ENCODE measurements at places on chromosomes 7 and 10.

- DNase-seq, result no peak
These were observed 269.0 kb downstream of the DOCK4 start for GRCh38 chr7:111937163-111937562.

GRCh38 chr10:122839505-122839904, 6.2 kb downstream of the CUZD1 start:
- DNase-seq, result no peak

DNA sequence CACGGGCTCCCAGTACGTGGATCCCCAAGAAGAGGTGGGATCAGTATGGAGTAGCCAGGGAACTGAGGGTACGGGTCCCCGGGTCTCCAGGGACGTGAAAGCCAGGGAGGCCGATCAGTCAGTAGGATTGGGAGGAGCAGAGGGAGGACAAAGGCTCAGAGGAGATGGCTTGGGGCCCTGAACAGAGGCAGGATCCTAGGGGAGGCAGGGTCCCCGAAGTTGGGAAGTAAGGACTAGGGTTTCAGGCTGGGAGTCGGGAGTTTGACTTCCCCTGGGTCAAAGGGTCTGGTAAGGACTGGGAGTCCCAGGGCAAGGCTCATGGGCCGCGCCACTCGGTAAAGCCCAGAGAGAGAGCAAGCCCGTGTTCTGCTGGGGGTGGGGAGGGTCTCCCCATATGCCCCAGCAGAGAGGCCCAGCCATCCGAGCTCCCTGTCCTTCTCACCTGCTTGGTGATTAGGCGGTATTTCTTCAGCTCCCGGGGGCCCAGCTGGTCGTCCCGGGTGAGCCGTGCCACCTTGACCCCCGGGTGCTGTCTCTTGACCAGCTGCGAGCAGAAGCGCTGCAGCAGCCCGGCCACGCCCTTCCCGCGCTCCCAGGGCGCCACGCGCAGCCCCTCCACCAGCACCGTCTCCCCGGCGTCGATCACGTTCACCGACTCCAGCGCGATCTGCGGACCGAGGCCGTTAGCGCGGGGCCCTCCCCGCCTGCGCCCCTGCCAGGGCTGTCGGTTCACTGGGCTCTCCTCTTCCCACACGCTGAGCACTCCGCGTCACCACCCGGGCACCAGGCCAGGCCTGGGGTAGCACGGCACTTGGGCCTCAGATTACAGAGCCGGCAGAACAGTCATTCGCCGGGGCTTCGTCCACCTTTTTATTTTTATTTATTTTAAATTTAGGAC, 7.0 kb downstream of the NAT16 start:
- DNase-seq, result no peak

GRCh38 chr10:132538031-132538789, 623 bp downstream of the INPP5A start:
- no peak for DNase-seq

DNA sequence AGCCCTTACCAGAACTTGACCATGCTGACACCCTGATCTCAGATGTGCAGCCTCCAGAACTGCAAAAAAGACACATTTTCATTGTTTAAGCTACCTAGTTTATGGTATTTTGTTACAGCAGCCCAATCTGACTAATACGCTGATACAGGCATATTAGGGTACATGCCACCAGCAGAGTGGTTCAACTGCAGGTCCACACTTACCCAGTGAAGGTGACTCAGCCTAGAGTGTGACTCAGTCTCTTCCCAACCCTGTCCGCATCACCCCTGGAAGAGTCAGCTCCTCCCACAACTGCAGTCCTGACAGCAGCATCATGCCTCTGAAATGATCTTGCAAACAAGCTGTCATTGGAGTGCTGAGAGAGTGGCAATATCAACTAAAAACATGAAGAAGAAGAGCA, 30.8 kb upstream of the GOT1 start:
- DNase-seq, result no peak

DNA sequence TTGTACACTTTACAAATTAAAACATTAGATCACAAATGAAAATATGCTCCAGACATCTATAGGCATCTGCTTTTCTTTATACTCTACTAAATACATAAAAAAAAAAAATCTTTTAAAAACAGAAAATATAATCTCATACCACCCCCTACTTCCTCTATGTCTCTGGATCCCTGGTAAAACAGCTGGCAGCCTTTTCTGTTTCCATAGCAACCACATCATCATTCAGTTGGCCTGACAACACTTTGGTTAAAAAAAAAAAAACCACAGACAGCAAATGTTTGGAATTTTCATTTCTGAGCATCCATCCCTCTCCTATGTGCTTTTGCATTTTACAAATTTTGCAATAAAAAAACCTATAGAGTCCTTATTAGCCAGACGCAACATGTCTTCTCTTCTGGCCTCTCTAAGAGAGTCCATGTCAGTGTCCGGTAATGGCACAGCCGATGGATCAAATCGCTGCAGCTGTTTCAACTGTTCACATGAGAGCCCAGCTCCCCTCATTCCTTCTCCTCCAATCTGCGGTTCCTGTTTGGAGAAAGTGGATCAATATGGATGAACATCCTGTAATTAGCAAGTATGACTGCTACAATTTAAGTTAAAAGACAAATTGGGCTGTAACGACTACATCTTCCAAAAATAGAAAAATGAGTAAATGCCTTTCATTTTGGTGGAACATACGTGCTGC, 105.6 kb downstream of the NSUN6 start:
- DNase-seq, result no peak

DNA sequence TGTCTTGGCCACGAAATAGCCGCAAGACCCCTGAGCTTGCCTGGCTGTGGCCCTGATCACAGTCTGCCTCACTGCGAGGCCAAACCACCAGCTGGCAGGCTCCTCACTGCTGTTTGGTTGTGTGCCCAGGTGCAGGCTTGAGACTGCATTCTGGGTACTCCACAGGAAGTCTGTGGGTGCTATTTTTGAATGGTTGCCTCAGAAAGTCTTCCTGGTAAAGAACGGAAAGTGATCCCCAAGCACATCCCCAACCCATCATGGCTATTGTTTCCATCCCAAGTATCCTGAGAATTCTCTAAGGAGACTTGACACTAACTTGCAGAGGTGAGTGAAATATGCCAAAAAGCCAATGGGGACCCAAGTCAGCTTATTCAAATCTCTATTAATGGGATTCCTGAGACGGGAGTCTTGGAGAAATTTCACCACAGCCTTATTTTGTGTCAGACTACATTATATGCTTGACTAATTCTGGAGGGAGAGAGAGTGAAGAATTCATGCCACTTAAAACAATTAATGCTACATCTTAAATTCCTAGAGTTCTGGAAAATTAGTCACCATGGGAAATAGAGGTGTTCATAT, 170.9 kb downstream of the RAMP3 start:
- no peak for DNase-seq

DNA sequence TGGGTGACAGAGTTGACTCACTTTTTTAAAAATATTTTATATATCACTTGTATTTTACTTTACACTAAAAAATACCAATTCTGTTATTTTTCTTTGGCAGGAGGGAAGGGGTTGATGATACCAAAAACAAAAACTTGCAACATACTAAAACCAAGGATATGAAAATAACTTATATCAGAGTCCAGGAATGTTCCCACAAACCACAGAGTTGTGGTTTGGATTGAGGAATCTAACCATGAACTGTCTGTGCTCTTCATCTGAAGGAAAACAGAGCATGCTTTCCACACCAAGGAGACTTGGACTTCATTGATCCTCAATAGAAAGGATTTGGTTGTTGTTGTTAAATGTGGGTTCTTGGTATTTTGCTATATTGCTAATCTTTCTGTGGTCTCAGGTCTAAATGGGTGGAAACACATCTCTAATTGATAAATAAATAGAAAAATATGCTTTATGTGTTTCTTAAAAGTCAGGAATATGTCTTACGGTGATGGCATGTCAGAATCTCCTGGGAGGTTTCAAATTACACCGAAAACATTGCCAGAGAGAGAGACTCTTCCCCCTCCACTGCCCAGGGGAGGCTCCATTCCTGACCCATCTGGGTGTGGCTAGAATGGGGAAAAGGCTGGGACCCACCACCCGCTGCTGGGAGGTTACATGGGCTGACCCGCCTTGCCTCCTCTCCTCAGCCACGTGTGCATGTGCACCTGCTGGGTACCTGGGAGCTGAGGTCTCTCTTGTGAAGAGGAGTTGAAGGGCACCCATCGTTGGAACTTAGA, 46.9 kb upstream of the STK17A start:
- DNase-seq, result no peak

DNA sequence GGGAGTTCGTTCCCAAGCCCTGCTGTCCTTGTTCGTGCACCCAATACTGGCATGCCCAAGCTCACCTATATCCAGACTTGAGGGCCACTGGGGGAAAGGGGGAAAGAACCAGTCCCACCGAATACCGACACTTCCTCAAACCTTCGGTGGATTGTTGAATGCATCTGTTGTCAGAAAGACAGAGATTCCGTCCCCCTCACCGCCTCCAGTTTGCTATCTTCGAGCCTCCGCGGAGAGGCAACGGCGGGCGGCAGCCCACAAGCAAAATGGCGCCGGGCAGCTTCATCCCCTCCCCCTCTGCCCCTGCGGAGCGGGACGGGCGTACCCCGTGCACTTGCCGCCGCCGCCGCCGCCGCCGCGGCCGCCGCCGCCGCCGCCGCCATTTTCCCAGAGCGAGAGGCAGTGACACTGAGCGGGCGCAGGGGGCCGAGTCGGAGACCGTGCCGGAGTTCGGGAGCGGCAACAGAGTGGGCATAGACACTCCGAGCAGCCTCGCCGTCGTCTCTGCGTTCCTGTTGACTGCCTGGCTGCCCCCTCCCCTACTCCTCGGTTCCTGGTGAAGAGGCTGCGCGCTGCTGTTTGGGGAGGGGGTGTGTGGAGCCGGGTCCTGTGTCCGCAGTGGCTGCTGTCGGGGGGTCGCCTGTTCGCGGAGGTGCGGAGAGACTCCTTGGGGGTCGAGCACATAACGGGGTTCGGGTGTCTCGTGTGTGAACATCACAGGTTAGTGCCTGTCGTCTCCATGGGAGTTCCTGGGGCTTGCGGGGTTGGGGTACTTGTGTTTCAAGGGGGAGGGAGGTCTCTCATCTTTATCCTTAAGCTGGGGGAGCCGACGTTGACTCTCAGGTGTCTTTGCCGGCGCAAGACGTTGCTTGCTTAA, at the start of gene KMT2E:
Gene KMT2E (plus strand): TSS at position 390 of the 877 bp plus-strand sequence. CDS start 26,748 bp downstream, outside the sequence.
- DNase-seq, result peak; percentile 93

- no peak for DNase-seq
These were observed 130.1 kb upstream of the INHBA start for GRCh38 chr7:41832941-41833340.

DNA sequence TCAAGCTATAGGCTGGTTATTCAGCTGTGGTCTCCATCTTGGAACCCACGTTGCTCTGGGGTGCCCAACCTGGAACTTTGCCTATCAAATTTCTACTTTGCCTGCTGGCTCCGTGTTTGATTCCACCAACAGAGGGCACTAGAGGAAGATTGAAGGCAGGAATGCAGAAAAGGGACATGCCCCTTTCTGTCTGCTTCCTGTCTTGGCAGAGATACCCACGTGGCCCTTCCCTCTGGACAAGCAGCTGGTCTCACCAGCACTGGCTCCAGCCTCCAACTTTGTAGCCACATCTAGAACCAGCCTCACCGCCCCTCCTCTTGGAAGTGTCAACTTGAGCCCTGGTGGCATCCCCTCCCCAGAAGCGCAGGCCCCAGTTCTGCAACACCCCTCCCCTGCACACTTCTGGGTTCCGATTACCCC, 52.1 kb upstream of the ZNF438 start:
- peak; percentile 52 for DNase-seq

DNA sequence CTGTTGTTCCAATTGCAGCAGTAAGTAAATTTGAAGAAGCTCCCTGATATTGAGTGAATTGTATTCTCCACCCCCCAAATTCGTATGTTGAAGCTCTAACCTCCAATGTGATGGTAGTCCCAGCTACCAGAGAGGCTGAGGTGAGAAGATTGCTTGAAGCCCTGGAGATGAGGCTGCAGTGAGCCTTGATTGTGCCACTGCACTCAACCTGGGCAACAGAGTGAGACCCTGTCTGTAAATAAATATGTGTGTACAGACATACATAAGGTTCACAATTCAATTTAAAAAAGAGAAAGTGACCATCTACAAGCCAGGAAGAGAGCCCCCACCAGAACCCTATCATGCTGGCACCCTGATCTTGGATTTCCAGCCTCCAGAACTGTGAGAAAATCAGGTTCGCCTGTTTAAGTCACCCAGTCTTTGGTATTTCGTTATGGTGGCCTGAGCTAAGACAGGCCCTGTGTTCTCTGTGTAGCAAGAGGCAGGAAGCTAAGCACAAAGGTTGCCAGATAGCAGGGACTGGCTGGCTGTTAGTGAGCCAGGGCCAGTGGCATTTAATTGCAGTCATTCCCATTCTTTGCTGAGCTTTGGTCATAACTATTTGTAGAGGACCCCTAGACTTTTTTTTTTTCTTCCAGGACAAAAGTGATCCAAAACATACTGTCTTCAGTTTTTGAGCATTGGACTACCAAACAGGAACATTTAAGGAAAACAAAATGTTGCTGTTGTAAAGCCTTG, 45.6 kb downstream of the AUTS2 start:
- DNase-seq, result no peak

GRCh38 chr10:58943256-58943890, 233.1 kb upstream of the PHYHIPL start:
- no peak for DNase-seq

GRCh38 chr10:21978191-21978862, 25.2 kb downstream of the DNAJC1 start:
- DNase-seq, result no peak

GRCh38 chr7:17640730-17641377, 299.4 kb downstream of the SNX13 start:
- peak; percentile 54 for DNase-seq

GRCh38 chr7:134632937-134633540, 13.6 kb upstream of the BPGM start:
- DNase-seq, result peak; percentile 69

GRCh38 chr10:105150259-105150880, 509.3 kb downstream of the SORCS3 start:
- DNase-seq, result no peak

- no peak for DNase-seq
These were observed 6.7 kb downstream of the FRAT1 start for GRCh38 chr10:97325754-97326153.

DNA sequence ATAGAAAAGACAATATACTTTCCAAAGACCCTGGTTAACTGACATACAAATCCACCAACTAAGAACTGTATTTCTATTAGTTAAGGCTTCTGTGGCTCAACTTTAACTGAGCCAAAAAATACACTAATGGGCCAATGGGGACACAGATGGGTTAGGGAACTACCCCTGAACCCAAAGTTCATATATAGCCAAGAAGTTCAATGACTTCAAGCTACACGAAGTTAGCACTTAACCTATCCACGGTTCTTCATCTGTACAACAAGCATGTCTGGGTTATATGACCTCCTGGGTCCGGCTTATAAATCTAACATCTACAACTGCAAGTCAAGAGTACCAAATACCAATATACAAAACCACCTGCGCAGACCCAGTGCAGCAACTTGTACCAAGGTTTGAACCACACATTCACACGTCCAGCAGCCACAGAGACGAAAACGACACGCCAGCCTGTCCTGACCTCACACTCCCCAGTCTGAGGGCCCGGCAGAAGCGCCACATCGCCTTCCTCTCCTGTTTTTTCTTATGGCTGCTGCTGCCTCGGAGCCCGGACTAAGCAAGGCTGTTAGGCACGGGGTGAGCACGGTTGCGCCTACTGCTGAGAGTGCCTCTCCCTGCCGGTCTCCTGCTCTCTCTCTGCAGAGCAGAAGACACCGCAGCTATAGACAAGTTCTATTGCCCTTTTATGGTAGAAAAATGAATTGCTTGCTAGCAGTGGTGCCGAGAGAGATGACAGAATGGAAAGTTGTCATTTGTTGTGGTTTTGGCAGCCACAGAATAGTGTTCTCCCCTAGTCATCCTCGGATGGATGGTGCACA, 86.3 kb downstream of the RNF216 start:
- DNase-seq, result peak; percentile 89
